ENCODE measurements at places on chromosomes 2 and 18.

GRCh38 chr2:21754164-21754788 lies 630.5 kb downstream of the TDRD15 start:
- no peak for DNase-seq

- DNase-seq = no peak
Measured at GRCh38 chr2:154495455-154495868, 203.0 kb upstream of the KCNJ3 start.

DNA sequence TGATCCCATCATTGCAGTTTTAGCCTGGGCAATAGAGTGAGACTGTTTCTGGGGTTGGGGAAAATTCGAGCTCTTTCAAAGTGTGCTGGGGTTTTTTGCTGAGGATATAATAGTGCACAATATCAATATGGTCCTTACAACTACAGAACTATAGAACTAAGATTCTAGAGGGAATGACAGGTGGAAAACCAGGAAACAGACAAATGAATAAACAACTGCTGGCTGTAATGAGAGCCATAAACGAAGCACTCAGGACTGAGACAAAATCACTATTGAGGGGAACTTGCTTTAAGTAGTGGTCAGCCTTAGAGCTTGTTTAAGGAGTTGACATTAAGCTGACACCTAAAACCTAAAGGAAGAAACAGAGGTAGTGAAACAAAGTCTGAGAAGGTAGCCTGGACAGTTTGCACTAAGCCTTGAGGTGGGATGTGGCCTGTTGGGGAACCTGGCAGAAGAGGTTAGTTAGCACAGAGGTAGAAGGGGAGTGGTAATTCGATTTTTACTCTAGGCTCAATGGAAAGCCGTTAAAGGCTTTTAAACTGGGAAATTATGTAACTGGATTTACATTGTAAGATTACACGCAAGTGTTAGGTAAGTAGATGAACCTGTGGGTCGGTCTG lies 33.8 kb downstream of the LCLAT1 start:
- no peak for DNase-seq

DNA sequence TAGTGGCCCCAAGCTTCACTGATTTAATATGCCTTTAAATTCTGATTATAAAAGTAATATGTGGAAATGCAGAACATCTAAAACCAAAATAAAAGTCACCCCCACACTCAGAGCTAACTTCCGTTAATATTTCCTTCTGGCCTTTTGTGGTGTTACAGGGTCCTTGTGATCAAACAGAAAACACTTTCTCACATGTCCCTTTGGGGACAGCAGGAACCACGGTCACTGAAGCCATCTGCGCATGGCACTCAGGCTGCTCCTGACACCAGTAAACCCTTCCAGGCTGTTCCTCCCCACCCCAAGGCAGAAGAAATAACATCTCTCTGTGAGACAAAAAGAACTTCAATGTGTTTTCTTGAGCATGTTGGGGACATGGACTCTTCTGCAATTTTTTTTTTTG lies 25.1 kb upstream of the GPR17 start:
- no peak for DNase-seq

GRCh38 chr18:57219964-57220363 lies 73.1 kb downstream of the BOD1L2 start:
- DNase-seq = no peak

GRCh38 chr2:95025406-95026319 lies at the start of gene MAL:
TSS of gene MAL (plus strand) at chr2:95025708. CDS start at chr2:95025793, 85 bp downstream.
- DNase-seq = no peak

- DNase-seq = no peak
Measured at GRCh38 chr2:154693741-154694340, 4.7 kb upstream of the KCNJ3 start.

GRCh38 chr2:31228717-31229116 lies 5.2 kb upstream of the EHD3 start:
- DNase-seq = no peak

GRCh38 chr2:120683081-120683480 lies 52.6 kb upstream of the GLI2 start:
- no peak for DNase-seq

GRCh38 chr2:50591642-50592041 lies 440.3 kb downstream of the NRXN1 start:
- DNase-seq = no peak

DNA sequence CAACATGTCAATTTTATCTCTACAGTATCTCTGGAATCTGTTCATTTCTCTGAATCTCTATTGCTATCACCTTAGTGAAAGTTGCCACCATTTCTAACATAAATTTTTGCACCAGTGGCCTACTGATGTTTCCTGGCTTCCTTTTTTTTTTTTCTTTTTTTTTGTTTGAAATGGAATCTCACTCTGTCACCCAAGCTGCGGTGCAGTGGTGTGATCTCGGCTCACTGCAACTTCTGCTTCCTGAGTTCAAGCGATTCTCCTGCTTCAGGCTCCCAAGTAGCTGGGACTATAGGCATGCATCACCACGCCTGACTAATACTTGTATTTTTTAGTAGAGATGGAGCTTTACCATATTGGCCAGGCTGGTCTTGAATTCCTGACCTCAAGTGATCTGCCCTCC lies 35.1 kb downstream of the KCNJ13 start:
- no peak for DNase-seq

DNA sequence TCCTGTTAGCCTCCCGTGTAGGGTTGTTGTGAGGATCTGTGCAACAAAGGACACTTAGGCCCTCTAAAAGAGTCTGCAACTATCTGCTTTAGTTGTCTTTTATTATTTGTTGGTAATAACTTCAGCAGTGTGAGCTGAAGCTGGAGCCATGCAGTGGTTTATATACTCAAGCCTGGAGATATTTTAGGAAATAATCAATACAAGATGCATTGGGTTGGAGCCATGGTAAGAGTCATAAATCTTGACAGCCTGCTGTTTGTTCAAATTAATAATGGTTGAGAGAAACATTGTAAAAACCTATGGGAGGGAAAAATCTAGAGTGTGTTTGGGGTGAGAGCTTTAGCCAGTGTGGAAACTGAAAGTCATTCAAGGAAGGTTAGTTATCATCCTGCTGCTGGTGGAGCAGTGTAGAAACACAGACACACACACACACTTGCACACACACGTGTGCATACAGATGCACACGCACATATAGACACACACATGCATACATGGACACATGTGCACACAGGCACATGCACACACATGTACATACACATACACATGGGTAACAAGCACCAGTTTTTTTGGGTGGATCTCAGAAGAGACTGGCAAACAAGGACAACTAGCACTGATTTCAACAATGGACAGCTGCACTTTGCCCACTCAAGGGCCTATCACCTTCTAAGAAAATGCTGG lies 51.0 kb downstream of the ACOXL start:
- DNase-seq = no peak

DNA sequence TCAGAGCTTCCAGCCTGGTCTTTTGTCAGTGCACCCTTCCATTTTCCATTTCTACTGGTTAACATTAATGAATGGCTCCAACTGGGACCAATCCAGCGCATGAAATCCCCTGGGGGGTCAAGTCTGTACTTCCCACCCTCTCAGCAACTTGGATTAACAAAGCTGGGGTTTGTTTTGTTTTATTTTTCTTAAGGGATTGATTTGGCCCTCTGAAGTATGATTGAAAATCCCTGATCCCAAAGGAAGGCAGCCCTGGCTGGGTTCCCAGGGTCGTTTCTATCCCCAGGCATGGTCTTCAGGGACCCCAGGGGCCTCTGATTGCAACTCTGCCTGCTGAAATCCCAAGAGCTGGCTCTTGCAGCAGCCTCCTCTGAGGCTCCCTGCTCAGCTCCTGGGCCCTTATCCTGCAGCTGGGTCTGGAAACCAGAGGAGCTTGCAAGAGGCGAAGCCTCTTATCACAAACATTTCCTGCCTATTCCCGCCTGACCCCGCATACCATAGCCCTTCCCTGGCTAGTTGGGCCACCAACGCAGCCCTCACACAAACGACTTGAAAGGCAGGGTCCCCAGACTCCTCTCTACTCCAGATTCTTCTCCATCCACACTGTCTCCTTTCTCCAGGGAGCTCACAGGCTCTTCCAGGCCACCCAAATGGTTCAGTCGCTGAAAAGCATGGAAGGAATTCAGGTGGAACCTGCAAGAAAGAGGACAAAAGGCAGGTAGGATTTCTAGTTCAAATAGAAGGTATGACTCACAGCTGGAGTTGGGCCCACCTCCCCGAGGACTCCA lies 109.7 kb upstream of the PKDCC start:
- no peak for DNase-seq

- no peak for DNase-seq
Measured at GRCh38 chr2:220915092-220915623, 656.9 kb downstream of the EPHA4 start.

DNA sequence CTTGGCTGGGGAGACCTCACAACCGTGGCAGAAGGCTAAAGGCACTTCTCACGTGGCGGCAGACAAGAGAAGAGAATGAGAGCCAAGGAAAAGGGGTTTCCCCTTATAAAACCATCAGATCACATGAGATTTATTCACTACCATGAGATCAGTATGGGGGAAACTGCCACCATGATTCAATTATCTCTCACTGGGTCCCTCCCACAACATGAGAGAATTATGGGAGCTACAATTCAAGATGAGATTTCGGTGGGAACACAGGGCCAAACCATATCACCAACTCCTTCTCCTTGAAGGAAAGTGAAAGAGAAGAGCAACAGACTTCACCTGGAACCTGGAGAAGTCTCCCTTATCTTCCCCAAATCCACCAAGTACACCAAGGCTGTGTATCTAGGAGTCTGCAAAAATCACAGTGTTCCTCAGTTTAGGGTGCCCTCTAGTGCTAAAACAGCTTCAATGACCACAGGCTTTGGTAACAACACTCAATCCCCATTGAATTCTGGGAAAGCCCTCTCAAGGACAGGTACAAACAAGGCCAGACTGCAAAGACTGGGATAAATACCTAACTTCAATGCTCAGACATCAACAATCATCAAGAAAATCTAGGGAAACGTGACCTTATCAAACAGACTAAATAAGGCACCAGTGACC lies 148.8 kb upstream of the SRD5A2 start:
- peak; percentile 57 for DNase-seq

- no peak for DNase-seq
Measured at GRCh38 chr2:120828829-120829632, 93.4 kb downstream of the GLI2 start.

DNA sequence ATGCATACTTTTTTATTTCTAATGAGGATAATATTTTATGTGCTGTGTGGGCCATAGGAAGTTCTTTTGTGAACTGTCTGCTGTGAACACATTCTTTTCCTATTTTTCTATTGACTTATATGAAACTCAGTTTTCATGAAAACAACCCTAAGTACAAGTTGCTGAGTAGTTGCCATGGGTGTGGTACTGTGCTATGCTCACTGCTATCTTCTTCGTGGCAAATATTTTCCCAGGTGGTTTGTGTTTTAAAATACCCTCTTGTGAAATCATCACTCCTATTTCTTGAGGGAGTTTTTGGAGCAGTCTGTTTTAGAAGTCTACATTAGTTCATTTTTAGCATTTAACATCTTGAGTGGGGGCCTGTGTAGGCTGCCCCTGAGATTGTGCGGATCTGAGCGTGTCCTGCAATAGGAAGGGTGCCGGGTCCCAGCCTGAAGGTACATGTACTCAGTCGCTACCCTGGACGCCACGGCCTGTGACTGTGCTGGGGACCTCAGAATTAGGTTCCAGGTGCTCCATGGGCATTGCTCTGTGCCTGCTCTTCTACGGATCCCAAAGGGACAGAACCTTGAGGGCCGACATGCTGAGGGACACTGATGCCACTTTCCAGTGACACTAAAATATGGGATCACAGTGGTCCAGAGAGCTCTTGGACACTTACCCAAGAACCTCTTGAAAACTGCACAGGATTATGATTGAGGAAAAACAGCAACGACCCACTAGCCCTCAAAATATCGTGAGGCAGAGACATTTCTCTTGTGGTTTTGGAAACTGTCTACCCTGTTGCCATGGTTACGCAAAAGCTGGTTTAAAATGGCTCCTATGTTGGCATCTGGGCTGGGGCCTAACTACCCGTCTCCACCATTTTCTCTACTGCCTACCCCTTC lies 480.4 kb downstream of the TGIF1 start:
- no peak for DNase-seq

DNA sequence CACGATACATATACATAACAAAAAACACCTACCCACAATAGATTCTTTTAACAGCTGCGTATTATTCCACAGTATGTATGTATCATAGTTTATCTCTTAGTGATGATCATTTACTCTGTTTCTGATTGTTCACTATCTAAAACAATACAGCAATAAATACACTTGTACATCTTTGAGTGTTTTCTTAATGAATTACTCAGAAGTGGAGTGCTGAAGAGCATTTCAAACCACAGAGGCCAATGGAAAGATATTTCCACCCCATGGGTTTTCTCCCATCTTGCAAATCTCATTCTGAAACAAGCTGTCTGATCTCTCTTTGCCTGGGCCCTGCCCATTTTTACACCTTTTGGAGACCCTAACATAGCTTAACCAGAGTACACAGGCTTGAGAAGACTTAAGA lies 113.8 kb upstream of the KLF7 start:
- no peak for DNase-seq

- DNase-seq = no peak
Measured at GRCh38 chr2:5495586-5495985, 196.6 kb upstream of the SOX11 start.

GRCh38 chr2:109398366-109399015 lies 215.3 kb downstream of the SEPTIN10 start:
- DNase-seq = no peak

GRCh38 chr18:52391810-52392559 lies 52.0 kb downstream of the DCC start:
- no peak for DNase-seq

- DNase-seq = no peak
Measured at GRCh38 chr2:181058378-181059269, 78.2 kb downstream of the UBE2E3 start.

DNA sequence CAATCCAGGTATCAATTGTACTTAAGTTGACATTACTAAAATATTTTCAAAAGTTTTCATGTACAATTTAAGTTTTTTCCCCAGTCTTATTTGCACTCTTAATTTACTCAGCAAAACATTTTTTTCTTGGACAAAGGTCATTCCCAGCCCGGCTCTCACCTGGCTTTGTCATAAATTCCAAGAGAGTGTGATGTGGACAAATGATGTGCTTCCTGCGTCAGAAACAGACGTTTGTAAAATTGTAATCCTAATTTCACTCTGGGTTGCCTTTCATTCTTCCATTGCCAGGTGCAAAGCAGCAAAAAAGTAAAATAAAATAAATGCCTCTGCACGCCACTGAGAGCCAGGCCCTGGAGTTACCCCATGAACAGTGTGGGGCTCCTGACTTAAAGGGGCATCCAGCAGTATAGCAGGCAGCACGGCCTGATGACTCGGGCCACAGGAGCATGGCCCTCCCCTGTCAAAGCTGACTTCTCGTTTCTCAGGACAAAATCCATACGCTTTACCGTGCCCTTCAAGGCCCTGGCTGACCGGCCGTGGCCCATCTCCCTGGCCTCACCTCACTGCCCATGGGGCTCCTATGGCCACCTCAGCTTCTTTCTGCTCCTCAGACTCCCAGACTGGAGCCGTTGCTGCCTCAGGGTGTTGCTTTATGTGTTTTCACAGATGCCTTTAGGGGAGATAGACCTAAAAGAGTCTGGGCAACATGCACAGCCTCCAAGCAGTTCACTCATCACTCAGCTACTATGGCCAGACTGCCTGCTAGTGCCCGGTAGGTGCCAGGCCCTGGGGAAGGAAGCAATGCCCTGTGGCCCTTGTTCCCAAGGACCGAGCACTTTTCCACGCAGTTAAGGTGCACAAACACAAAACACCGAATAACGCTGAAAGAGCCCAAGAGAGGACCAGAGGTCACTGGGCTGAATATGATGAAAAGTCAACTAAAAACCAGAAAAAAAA lies 7.6 kb upstream of the TMEM185B start:
- no peak for DNase-seq
